ENCODE measurements at places on chromosomes 16 and 17.

DNA sequence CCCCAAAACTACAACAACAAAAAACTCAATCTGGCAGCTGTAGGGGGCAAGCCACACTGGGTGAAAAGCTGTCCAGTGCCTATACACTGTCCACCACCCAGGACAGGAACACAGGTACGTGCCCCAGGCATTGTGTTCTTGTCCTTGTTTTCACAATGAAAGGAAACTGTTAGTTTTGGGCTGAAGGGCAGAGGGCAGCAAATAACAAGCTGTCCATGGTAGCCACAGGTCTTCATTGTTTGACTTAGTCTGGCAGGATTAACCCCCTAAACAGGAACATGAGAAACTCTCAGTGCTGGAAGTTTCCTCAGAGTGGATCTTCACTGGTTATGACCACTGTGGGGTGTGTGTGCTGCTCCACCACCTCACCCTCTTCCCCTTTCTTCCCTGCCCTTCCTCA, 224.6 kb upstream of the N4BP1 start:
- no peak for DNase-seq

GRCh38 chr17:27379888-27380533, 76.2 kb upstream of the KSR1 start:
- peak; percentile 62 for DNase-seq

DNA sequence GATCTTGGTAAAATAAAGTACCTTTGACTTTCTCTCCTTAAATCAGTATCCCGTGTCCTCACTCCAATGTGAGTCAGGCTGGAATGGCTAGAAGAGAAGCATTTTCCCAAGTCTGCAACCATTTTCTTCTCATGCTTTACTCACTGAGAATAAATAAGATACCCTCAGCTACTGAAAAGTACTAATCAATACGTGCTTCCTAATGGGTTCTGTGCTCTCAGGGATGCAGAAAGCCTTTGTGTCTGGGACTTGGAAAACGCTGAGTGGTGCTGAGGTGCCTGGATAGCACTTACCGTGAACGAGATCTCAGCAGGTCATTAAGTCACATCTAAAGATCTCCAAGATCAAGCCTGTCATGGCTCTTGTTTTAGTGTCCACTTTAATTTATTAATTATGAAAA, 672.3 kb upstream of the C16orf82 start:
- DNase-seq: no peak

GRCh38 chr17:44008205-44008909, 3.9 kb downstream of the NAGS start:
- no peak for DNase-seq

DNA sequence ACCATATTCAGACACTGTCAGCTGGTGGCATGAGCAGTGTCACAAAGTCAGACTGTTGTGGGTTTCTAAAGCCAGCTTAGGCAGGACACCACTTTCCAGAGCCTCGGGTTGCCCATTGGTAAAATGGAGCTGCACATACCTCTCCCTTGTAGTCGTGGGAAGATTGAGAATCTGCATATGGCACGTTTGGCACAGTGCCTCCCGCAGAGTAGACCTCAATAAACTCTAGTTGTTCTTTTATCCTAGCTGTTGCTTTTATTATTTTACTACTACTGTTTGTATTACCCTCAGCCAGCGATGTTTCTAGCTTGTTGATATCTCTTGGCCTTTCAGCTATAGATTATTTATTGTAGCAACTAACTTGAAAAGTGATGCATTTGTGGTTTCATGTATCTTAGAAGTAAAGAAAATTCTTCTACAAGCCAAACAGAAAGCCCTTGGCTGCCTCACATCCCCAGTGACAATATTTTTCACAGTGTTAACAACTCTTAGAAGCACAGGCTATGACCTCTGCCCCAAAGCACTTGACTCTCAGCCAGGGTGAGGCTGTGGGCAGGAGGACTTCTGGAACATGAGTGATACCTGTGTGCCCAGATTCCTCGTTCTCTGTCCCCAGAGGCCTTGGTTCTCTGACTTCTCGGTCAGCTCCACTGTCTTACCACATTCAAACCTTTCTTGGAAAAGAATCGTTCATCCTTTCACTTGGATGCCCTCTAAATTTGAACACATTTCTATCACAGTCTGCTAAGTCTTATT, 351.6 kb downstream of the SNX29 start:
- DNase-seq: no peak

GRCh38 chr16:8893976-8894690, 12.0 kb downstream of the LITAFD start:
- no peak for DNase-seq

GRCh38 chr16:6483469-6484033, 849.1 kb upstream of the RBFOX1 start:
- no peak for DNase-seq

- DNase-seq: peak; percentile 87
These were observed 23.3 kb downstream of the SLC38A7 start for GRCh38 chr16:58661199-58661830.

DNA sequence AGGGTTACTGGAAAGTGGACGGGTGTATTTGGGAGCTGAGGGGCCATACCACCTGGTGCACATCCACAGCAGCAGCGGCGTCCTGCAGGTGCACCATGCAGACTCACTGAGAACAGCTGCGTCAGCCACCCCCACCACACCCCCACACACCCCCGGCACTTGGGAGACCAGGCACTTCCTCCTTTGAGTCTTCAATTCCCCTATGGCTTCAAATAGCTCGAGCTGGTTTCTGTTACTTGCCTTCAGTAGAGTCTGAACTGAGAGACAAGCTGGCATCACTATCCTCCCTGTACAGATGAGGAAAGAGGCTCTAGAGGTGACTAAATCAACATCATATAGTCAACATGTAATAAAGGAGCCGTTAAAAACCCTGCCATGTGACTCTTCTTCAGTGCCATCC, 15.4 kb downstream of the CUEDC1 start:
- no peak for DNase-seq

DNA sequence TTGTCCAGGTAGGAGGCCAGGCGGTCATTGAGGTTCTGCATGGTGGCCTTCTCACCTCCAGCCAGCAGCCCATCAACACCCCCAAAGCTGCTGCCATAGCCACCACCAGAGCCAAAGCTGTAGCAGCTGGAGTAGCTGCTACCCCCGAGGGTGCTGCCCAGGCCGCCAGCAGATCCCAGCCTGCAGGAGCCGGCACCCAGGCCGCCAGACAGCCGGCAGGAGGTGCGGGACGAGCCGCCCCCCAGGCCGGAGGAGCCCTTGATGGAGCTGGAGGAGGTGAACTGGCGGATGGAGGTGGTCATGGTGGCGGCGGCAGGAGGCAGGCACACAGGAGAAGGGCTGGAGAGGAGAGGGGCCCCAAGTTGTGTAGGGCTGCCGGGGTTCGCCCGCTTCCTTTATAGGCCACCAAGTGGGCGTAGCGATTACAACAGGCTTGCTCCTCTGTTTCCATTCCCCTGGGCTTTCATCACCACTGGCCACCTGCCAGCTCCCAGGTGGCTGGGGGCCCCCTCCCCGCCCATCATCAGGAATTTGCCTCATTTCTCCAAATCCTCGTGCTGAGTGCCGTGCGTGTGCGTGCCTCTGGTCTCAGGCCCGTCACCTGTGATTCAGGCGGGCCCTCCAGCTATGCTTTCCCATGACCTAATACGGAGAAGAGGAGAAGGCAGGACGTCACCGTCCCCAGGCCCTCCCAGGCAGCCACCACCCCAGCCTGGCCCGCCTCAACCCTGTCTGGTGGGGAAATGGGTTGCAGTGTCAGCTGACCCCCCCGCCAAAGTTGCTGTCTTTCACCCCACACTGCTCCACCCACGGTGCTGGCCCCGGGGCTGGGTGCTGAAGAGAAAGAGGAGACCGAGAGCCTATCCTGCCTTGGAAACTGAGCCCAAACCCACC, at the start of gene KRT17:
Gene KRT17, minus strand, starts transcription at position 368 of the 894 bp plus-strand sequence. Its CDS starts 66 bp downstream, at position 302.
- no peak for DNase-seq

DNA sequence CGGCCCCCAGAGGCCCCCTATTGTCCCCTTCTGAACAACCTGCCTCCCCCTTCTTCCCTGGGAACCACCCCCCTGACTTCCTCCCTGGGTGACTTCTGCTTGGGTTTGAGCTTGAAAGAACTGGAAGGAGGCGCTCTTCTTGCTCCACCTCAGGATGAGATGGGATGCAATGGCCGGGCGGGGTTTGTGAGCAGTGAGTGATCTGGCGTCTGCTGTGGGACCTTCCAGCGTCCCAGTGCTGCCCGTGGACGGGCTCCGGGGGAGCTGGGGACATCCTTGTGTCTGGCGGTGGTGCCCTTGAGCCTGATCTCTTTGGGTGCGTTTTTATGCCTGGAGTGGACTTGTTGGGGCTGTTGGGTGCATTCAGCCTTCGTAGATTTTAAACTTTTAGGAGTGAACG, 11.6 kb downstream of the MGRN1 start:
- no peak for DNase-seq

DNA sequence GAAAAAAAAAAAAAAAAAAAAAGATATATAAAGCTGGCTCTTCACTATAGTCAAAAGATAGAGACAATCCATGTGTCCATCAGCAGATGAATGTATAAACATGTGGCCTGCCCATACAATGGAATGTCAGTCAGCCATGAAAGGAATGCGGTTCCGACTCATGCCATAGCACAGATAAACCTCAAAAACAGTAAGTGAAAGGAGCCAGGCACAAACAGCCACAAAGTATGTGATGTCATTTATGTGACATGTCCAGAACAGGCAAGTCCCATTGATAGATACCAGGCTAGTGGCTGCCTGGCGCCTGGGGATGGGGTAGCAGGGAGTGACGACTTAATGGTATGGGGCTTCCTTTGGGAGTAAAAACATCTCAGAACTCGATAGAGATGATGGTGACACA, 155.7 kb downstream of the CMIP start:
- DNase-seq: peak; percentile 93

DNA sequence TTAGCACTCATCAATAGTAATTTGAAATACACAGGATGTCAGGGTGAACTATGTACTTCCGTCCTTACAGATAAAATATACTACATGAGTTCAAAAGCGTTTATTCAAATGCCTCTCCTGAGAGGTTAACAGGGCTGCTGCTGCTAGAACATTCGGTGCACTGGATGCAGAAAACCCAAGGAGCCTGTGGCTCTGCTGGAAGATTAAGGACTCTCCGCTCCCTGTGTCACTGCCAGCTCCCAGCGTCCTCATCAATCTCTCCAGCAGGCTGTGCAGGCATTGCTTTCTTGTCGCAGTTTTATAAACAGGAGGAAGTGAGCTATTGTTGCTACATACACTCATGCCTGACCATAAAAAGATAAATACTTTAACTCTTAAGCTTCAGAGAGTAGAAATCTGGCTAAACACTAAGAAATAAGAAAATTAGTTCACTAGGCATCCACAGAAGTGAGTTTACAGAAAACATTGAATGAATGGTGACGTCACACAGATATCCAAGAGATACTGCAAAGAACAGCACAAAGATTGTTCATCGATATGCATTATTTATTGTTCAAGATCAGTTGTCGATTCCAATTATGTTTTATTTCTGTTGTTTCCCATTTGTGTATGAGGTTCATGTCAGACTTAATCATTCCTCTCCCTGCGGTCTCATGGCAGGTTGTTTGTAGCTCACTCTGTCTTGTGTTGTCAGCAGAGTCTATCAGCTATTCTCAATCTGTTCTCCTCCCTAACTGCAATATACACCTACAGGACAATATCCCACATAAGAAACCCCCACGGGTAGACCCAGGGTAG, 127.9 kb upstream of the MON1B start:
- DNase-seq: no peak

GRCh38 chr16:56708525-56709442, 21.1 kb upstream of the NUP93 start:
- DNase-seq: no peak

GRCh38 chr17:63934183-63935112, 2.3 kb upstream of the CD79B start:
- DNase-seq: no peak

DNA sequence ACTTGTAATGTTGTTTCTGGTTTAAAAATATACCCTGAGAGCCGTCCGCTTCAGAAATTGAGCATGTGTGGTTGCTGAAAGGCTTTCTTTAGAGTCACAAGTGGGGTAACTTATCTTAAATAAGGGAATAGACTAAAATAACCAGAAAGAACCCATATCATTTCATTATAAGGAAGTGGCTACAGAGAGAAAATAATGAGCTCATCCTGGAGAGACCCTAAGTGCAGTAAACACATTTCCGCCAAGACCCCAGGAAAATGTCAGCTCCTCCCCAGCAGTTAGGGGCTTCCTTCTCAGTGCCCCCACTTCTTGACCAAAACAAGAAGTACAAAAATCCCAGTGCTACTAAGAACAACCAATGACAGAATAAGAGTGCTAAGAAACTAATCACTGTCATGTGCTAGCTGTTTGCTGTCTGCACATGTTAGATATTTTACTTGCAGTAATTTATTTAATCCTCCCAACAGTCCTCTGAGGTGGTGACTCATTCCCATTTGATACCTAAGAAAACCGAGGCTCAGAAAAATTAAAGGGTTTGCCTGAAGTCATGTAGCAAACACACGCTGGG, 83.5 kb downstream of the CDYL2 start:
- DNase-seq: no peak

DNA sequence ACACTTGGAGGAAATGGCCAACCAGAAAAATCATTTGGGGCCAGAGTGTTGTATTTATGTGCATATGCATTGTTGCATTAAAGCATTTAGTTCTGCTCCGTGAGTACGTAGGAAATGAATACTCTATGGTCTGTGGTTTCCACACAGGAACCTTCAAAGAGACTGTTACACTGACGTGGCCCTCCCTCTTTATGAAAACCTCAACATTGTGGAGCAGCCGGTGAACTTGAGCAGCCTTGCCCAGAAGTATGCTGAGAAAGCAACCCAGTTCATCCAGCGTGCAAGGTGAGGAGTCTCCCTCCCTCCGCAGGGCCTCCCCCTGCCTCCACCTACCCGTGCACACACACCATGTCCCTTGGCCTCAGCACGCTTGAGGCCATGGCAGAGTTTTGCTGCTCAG, 65.2 kb downstream of the ARSG start:
- DNase-seq: peak; percentile 23

DNA sequence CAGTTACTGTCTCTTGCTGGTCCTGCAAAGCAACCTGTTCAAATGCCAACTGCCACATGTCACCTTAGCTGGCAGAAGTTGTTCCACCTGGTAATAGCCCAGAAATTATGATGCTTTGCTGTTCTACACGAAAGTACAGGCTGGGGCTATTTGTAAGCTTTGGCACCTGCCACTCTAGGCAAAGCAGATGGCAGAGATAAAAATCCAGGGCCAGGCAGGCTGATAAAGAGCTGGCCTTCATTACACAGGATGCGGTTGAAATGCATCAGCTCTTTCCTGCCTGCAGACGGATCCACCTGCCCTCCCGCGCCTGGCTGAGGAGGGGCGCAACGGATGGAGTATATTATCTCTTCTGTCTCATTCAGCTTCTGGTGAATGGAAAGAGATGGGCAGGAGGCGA, 29.3 kb upstream of the KDM8 start:
- DNase-seq: no peak

- peak; percentile 20 for DNase-seq
These were observed 55.8 kb downstream of the ZFHX3 start for GRCh38 chr16:72992142-72992601.

Measured in fibroblast of skin of scalp (primary cell).